Activated T-cell treated with anti-CD3 and anti-CD28 coated beads, Interleukin-2, amount 50 U/mL, for 48 hours (primary cell): ENCODE measurements at places on chromosomes 1 and 21.

DNA sequence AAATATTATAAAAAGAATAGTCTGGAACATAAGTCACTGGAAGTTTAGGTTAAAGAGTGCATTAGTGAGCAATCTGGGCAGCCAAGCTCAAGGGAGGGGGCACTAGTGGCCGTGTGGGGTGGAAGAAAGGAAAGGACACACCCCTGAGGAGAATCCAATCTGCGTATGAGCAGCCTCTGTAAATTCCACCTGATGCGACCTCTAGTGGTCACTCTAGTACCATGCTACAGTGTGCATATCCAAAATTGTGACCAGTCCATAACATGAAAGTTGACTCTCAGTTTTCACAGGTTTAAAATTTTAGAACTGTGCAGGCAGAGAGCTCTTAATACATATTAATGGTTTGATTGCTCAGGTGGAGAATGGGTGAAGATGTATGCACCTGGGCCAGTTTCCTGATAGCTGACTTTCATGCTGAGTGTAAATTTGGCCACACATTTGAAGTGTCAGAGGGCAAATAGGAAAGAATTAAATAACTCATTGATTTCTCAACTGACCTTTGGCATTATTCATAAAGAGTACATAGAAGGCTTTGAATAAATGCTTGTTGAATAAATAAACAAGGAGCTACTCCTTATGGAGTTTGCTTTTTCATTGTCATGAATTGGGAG lies 105.9 kb upstream of the C21orf91 start:
- DNase-seq = peak; percentile 42

GRCh38 chr1:77540501-77541161 lies 141.8 kb downstream of the ZZZ3 start:
- no peak for DNase-seq

DNA sequence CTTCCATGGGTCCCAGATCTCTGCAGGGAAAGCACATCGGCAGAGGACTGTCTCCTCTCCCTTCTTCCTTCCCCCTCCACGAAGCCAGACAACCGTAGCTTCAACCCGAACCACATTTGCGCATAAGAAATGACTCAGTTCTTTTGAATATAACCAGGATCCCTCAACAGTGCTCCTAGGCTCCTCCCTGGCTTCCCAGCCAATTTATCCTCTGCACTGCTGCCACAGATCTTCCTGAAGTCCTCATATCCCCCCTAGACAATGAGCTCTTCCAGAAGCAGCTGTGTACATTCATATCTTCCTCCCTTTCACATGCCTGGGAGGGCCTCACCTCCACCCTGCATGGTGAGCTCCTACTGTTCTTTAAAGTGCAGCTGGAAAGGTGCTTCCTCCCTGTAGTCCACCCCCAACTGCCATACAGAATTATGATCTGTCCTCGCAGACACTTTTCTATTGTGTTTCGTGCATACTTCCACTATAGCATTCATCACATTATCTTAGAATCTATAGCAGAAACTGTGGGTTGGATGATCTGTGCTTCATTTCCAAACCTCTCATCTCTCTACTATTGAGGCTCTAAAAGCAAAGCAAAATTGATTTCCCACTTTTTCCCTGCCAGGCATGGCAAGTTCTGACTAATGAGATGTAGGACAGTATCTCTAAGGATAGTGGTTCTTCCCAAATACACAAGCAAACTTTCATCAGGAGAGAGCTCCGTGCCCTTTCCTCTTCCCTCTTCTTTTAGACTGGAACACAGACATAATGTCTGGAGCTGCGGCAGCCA lies 179.3 kb upstream of the HMGB4 start:
- DNase-seq = no peak

DNA sequence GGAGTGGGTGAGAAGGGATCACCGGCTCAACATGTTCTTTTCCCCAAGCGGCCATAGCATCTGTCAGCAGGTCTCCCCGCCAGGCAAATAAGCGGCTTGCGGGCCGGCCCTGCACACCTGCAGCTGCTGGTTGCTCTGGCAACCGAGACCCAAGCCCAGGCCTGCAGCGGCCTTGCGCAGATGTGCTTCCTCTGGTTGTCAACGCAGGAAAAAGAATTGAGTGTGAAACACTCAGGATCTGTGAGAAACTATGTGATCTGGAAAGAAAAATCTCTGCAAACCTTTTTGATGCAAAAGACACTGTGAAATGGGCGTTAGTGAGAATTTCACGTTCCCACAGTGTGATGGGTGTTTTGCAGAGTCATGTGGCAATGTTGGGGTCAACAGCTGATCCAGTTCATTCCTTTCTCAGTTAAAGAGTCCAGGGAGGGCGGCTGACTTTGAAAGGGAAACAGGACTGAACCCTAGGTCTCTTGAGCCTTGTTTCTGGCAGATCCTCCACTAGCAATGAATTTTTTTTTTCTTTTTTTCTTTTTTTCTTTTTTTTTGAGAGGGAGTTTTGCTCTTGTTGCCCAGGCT lies 28.4 kb downstream of the TOMM20 start:
- DNase-seq = no peak

- DNase-seq = no peak
Measured at GRCh38 chr21:27695246-27695645, 728.4 kb upstream of the ADAMTS5 start.

- no peak for DNase-seq
Measured at GRCh38 chr1:246742396-246742795, 18.2 kb downstream of the SCCPDH start.

GRCh38 chr1:173009597-173009996 lies 41.1 kb downstream of the TNFSF18 start:
- no peak for DNase-seq

DNA sequence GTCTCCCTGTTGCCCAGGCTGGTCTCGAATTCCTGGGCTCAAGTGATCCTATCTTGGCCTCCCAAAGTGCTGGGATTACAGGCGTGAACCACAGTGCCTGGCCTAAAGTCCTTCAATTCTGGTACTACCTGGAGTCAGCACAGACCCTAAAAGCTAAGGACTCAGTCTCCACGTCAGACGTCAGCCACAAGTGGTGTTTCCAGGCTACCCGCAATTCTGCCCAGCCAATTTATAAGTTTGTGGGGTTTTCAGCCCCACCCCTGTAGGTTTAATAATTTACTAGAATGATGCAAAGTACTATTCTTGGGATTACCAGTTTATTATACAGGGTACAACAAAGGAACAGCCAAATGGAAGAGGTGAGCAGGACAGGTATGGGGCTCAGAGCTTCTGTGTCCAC lies 10.6 kb upstream of the DIP2A start:
- no peak for DNase-seq

DNA sequence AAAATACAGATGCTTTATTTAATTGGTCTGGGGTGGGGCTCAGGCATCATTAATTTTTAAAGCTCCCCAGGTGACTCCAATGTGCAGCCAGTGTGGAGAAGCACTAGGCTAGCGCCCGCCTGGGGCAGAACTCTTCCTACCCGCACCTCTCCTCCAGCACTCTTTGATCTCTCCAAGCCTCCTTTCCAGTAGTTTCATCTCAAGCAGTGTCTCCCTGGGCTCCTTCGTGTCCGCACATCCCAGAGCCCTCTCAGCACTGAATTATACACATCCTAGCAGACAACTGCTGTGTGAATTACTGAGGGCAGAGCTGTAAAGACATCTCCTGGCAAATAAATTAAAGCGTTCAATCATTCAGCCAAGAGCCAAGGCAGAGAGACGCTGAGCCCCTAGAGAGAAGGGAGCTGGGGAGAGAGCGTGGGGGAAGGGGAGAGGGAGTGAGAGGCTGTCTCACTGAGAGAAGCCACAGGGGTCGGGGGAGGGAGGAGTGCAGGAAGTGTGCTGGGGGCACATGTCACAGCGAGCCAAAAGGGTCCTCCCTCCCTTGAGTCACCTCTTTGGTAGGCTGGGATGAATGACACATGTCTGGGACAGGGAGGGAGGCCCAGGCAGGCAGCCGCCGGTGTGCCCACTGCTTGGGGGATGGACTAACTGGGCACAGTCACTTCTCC lies 21.0 kb upstream of the PARP1 start:
- peak; percentile 34 for DNase-seq

DNA sequence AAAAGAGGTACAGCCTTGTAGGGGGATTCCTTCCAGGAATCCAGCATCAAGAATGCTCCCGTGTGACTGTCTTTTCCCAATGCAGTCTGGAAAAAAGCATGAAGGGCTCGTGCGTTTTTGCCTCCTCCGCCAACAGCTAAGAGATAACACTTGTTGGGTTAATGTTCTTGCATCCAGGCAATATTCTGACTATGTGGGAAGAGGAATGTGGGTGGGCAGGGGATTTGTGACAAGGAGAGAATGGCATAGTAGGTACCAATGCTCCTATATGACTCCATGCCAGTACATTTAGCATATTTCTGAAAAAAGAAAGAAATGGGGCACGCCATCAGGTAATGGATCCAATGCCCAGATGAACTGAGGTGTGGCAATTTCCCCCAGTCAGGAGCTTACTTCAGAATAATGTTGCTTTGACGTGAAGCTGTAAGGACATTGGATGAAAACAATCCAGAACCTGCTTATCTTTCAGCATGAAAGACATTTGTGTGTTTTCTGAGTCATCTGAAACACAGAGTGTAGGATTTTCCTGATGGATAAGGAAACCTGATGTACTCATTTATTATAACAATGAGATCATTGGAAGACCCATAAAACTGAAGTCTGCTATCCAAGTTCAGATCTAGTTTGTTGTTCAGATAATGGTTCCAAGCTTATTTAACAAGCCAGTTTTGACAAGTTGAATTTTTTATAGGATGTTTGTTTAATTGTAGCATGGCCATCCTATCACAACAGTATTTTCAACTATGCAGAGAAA lies 105.5 kb downstream of the LYPLAL1 start:
- DNase-seq = no peak

- no peak for DNase-seq
Measured at GRCh38 chr1:243234978-243235647, 20.0 kb downstream of the CEP170 start.

GRCh38 chr21:39579734-39580332 lies 32.9 kb upstream of the B3GALT5 start:
- no peak for DNase-seq

DNA sequence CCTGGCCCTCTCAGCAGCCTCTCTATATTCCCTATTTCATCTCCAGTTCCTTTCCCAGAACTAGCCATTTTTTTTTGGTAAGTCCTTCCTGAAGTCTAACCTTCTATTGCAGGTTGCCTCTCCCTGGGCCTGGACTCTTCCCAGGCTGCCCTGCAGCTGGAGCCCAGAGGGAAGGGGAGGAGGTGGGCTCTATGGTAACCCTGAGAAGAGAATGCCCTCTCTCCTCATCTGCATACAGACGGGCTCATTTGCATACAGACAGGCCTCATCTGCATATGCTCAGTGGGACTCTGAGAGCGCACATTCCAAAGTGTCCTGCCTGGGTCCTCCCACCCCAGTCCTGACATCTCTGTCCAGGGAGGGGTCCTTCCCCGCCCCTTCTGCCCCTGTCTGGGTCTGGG lies 32.7 kb downstream of the RHBG start:
- DNase-seq = no peak

GRCh38 chr1:3702528-3702927 lies 49.7 kb upstream of the CCDC27 start:
- DNase-seq = no peak

DNA sequence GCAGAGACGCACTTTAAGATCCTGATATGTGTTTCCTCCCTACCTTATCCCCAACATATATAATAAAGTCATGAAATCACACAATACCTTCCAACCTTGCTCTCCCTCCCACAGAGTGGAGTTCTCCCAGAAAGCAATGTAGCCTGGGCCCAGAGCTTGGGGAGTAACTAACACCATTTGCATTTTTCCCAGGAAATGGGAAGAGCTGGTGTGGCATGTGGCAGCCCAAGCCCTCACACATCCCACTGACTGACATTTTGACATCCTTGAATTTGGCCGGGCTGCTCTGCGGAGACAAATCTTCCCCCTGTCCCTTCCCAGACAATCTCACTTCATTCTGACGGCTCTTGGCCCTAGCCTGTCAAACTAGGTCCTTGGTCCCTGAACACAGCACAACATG lies 37.0 kb upstream of the ATP2B4 start:
- DNase-seq = no peak

- DNase-seq = no peak
Measured at GRCh38 chr1:32811265-32811664, 5.9 kb downstream of the YARS1 start.
